ENCODE measurements at places on chromosomes 13 and 19.

DNA sequence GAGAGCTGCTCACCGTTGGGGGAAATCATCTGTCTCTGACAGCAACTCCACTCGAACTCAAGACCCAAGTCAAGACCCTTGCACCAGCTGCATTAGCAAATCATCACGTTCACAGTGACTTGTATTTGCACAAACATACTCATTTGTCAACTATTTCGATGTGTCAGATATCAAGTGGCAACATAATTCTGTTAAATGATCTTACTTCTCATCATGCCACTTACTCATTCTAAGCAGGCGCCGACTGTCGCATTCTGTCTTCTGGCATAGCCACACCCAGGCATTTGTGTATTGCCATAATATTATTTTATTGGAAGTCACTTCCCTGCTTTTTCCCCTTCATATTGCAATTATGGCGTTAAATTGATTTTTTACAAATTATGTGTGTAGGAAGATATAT is 23.0 kb upstream of the ATP1A3 start:
- no peak for DNase-seq

DNA sequence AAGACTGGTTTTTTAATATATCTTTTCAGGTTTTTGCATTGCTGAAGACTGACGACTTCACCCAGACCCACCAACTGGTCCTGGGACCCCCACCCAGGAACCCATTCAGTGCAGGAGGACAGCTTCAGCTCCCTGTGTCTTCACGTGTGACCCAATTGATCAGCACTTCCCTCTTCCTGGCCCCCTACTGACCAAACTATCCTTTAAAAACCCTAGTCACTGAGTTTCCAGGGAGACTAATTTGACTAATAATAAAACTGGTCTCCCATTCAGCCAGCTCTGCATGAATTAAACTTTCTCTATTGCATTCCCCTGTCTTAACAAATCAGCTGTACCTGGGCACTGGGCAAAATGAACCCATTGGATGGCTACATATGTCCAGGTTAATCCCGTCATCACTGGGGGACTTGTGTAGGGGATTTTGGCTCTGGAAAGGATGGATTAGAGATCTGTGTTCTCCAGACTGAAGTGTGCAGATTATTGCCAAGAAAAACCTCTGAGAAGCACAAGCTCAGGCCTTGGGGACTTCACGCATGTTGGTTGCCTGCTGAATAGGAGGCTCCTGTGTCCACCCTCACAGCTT is 16.3 kb upstream of the PARP4 start:
- no peak for DNase-seq

DNA sequence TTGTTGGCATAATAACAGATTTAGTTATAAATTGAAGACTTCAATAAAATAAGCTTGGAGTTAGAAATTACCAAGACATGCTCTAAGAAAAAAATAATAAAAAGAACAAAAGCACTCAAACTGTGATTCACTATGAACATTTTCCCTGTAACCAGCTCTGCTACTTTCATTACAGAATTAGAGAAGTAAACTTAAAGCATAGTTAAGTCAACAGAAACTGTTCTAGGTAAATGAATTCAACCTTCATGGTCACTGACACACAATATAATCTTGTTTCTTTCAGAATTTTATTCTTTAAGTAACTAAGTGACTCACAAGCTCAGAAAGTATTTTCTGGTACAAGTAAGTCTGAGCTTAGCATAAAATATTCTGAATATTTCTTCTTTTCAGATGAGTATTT is 136.3 kb downstream of the KLF5 start:
- DNase-seq: no peak

GRCh38 chr13:112905086-112905485 is 63.9 kb upstream of the MCF2L start:
- DNase-seq: no peak

DNA sequence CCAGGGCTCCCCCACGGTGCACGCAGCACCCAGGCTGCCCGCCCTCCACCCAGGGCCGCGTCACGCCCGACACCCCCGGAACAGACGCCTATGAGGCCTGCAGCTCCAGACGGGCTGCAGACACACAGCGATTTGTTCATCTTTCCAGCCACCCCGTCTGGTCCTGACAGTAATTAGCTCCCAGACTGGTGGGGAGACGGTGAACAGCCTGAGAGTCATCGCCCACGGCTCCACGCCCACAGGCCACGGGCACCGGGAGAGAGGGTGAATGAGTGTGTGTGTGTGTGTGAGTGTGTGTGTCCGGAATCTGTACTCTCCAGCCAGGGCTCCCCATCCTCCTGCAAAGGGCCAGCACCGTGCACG is 18.1 kb downstream of the GADD45B start:
- DNase-seq: no peak

DNA sequence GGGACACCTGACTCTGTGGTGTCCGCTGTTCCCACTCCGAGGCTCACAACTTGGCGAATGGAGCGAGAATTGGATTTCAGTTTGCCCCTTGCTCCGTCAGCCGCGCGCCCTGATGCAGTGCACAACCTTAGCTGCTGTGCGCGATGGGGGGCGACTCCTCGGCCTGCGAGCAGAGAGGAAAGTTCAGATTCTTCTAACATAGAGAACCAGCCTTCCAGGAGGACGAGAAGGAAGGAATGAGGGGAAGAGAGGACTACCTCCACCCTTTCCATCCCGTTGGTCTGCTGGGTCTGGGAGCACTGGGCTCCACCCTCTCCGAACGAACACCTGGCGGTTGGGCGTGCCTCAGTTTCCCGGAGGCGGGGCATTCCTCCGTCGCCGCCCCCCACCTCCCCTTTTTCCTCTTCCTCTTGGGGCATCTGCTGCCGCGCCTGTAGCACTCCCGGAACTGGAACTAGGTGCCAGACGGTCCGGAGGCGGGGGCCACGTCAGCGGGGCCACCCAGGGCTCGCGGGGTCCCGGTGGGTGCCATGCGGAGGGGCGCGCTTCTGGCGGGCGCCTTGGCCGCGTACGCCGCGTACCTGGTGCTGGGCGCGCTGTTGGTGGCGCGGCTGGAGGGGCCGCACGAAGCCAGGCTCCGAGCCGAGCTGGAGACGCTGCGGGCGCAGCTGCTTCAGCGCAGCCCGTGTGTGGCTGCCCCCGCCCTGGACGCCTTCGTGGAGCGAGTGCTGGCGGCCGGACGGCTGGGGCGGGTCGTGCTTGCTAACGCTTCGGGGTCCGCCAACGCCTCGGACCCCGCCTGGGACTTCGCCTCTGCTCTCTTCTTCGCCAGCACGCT is at the start of gene KCNK6:
Gene KCNK6 (plus strand): TSS at position 425 of the 838 bp plus-strand sequence. CDS start 106 bp downstream, at position 531.
- DNase-seq: no peak

DNA sequence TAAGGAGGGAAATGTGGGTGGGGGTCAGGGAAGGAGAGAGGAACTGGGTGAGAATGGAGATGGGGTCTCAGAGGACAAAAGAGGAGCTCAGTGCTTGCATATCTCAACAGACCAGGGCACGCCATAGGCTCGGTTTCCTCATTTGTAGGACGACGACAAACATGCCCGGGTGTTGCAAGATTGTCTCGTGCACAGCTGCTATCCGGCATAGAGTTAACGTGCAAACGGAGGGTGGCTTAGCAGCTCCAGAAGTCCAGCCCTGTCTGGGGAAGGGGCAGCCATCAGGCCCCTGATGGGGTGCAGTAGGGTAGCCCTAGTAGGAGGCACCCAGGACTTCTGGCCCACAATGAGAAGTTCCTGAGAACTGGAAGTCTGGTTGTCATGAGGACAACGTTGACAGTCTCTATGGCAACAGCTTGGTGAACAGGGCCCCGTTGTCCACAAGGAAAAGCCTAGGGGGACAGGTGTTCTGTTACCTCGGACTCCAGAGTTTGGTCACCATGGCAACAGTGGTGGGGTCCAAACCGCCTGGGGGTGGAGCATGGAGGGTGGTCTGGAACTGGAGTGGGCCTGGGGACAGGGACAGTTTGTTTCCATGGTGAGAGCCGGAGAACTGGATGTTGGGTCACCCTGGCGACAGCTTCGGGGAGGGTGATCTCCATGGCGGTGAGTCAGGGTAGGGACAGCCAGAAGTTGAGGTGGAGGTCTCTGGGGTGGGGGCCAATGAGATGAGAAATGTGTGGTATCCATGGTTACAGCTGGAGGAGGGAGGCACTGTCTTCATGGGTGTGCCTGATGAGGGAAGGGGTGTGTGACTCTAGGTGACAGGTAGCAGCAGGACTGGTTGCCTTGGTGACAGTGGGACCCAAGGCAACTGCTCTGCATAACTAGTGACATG is 16.8 kb downstream of the TM6SF2 start:
- DNase-seq: no peak

DNA sequence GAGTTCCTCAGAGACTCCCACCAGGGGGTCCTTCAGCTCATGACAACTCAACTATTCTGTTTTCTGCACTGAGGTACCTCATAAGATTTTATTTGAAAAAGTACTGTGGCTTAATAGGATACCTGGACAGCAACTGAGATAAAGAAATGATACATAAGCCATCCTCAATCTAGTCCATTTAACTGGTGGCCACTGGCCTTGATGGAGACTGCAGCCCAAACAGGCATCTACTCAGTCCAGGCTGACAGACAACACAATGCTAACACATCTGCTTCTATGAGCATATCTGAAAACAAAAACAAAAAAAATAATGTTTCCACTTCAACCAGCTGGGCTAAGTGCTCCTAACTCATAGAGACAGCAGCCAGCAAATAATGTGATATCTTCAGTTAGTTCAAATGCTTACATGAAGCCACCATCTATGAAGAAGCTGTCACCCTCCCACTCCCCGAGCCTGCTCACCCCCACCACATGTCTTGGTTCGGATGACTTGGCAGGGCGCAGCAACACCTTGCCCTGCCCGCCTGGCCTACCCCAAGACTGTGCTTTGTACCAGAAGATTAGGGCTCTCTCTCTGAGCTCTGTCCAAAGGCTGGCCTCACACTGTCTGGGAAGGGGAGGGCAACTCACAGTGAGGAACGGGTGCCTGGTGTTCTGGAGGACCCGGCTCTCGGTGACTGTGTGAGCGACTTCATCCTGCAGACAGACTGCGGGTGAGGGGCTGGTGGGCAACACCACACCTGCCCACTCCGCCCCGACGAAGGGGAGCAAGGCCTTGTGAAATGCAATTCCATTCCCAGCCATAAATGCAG is 13.1 kb upstream of the CCNP start:
- DNase-seq: no peak

Data from cerebellar nuclear complex (tissue), 1 donor.